ENCODE measurements at places on chromosomes 11 and 22. TPM values are rescaled to one million over a fixed set of nuclear protein-coding genes. Genes with fewer than 3 reads are reported as not detected.

- peak; percentile 66 for DNase-seq
These were observed 398 bp upstream of the ATG16L2 start for GRCh38 chr11:72813740-72814285.

DNA sequence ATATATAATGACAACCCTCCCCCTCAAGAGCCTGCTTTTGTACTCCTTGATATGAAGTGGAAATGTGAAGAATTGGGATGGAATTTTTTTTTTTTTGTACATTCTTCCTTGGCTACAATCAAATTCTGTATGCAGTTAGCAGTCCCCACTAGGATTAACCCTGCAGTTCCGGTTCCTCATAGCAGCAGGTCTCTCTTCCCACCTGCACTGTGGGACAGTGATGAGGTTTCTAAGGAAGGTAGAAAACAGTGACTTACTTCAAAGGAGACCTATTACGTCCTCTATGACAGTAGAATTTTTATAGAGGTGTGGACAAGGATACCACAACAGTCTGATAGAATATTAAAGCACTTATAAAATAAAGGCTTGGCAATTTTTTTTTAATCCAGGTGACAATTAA lies 46.3 kb upstream of the ALKBH3 start:
- no peak for DNase-seq

- no peak for DNase-seq
These were observed 98.9 kb upstream of the UBASH3B start for GRCh38 chr11:122556605-122557004.

The BACE1 gene
- 29.2 TPM for total RNA-seq

All from IMR-90 (cell line).